ENCODE measurements at places on chromosomes 2 and 18. TPM values are rescaled to one million over a fixed set of nuclear protein-coding genes. Genes with fewer than 3 reads are reported as not detected.

DNA sequence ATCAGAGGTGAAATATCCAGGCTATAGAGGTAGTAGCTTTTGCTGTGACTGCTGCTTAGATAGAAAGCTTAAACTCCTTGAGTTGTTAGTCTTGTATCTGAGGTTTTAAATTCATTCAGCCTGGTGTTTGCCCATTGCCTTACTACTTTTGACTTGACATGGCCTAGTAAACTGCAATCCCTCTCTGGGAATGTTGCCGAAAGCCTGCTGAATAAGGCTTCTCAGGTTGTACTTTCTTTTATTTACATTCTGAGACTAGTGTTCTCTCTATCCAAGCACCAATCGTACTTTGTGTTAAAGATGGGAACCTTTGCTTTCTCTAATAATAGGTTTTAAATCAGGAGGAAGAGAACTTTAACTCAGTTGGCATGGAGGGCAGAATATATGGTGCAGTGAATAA, 357.6 kb upstream of the CWC22 start:
- DNase-seq = no peak

NOL4 gene
- not detected for total RNA-seq

DNA sequence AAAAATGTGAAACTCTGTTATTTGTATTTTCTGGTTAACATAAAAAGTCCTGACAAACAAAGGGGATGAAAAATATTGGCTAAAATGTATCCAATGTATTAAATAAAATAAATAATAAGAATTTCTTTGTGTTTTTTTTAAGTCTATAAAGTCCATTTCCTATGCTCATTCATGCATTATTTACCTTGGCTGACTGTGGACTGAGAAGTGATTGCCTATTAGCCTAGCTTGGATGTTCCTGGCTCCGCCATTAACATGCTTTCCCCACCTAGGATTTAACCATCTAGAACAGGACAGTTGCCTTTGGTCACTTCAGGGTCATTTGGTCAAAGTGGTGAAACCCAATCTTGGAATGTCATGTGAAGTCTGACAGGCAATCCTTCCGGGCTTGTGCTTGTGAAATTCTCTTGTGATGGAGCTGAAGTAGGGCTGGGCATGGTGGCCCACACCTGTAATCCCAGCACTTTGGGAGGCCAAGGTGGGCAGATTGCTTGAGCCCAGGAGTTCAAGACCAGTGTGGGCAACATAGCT, 60.4 kb upstream of the TANC1 start:
- DNase-seq = no peak

- DNase-seq = no peak
Observed at GRCh38 chr2:41913921-41914609, 133.8 kb upstream of the PKDCC start.

GAL3ST2 gene
- total RNA-seq = 6.8 TPM

B3GNT7 gene
- 3.6 TPM for total RNA-seq

GRCh38 chr2:172580544-172580943, 24.7 kb downstream of the PDK1 start:
- DNase-seq = no peak

LAMA1 gene
- 129 TPM for total RNA-seq

ITGB6 gene
- 2.6 TPM for total RNA-seq

DNA sequence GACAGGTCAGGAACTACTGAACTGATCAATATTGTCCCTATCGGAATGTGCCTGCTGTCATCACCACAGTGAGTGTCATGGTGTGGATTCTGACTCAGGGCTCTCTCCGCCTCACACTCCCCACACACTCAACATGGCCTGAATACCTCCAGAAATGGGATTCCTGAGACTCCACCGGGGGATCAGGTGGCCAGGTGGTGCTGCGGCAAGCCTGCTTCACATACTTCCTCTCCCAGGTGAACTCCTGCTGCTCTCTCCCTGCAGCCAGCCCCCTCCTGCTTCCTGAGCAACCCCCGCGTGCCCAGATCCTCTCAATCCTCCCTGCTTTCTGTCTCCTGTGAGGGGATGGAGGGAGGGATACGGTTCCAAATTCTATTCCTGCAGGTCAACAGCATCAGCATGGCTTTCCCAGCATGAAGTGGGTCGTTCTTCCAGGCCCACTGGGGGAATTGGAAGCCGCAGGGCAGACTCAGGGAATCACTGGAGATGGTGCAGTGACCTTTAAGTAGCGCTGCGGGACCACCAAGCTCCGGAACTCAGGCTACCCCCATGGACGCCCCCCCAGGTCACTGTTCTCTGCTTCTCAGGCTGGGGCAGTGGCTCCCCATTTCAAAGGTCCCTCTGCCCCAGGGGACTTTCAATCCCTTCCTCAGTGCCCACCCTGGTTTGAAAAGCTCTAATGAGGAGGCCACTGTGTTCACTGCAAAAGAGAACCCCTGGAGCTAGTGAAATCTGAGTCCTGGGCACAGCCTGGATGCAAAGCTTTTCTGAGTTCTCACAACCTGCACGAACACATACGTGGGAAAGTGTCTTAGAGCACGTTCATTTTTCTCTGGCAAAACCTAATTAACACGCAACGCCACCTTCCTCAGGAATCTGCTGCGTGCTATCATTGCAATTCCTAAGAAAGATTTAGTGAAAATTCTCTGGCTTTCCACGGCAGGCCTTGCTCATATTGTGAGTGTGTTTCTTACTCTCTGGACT, 168.4 kb downstream of the ZFP36L2 start:
- no peak for DNase-seq

FBLN7 gene
- total RNA-seq = 0.39 TPM

DNA sequence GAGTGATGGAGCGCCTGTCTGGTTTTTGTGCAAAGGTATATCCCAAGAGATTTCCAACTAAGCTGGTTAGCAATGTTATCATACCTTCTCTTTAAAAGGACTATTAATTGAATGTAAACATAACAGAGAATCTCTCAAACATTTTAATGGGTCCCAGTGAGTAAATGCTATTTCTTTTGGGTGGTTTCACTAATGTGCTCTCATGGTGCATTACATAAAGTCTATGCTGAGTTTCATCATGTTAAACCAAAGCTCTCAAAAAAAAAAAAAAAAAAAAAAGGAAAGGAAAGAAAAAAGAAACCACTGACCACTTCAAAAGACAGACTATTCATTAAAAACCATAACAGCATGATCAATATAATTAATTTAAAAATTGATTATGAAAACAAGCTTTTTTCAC, 119.1 kb upstream of the SCN1A start:
- DNase-seq = no peak

DNA sequence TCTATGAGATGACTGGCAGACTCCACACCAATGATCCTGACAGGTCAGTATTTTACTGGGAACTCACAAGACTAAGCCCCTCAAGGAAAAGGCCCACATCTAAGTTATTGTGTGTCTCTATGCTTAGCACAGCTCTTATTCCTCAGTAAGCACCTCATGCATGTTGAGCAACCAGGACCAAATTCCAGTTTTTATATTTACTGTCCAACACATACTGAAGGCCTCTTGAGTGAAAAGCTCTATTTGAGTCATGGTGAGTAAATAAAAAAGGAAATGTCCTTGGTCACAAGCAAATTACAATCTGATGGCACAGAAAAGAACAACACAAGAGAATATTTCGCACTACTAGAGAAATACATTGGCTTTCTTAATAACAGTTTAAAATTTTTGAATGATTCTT, 87.9 kb upstream of the ETAA1 start:
- DNase-seq = peak; percentile 37

KDM3A gene
- 52.4 TPM for total RNA-seq

DNA sequence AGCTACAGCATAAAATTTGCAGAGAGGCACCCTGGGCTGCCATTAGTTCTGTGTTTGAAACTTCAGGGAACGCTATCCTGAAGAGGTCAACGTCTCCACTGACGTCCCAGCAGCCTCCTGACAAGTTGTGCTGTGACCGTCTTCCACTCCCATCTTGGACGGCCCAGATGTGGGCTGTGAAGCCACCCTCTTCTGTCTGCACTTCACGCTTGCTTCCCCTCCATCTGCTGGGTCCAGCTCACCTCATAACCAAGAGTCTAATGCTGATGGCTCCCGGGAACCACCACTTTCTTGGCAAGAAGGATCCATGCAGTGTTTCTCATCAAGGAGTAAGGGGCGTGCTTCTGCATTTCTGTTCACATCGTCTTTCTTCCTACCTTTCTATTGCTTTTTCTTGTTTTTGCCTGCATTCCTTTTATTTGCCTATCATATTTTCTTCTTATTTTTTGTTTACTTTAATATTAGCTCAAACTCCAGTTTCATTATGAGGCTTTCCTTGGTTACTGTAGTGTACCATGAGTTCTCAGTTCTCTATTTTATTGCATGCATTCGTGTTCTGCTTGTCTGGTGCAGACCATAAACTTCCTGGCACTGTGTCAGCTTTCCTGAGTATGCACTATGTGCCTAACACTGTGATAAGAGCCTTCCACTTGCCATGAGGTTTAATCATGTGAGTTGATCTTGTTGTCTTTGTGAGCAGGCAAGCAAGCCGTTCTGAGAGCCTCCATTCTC, 631.8 kb upstream of the RAB6C start:
- no peak for DNase-seq

DNA sequence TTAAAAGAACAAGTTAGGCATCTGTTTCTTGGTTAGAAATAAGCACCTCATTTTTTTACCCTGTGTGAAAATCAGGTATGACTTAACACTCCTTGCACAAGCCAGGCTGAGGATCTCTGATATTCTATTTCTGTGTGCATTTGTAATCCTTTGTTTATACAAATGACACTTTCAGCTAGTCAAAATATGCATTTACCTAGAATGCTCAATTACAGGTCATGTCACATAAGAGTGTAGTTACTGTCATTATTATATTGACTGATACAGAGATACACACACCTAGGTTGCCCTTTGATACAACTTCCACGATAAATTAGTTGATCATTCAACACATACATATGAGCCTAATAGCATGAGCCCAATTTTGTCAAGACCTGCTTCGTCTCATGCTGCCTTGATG, 144.3 kb downstream of the CHST9 start:
- no peak for DNase-seq

GRCh38 chr18:32754508-32755263, 18.1 kb downstream of the KLHL14 start:
- no peak for DNase-seq

GRCh38 chr2:21999522-21999921, 875.8 kb downstream of the TDRD15 start:
- no peak for DNase-seq

DNA sequence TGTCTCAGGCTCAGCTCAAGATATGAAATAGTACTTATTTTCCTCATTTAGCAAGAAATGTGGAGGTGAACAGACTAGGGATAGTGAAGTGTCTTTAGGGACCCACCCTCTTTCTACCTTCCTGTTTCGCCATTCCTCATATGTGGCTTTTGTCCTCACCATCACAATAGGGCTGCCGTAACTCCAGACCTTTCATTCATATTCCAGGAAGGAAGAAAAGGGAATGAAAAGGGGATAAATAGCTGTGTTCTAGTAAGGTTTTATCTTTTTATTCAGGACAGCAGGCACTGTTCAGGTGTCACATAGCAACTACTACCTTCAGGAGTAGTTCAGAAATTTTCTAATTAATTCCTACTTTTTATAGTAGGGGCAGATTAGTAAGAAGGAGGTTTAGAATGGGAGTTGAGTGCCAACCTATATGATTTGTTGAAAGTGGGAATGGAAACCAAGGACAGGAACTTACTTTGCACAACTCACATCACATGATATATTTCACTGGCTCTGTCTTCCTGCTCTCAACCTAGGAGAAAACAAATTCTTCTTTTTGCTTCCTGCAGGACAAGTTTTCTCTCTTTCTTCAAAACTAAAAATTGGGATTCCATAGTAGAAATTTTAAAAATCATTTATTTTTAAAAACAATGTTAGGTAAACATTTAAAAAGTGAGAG, 36.0 kb upstream of the HDAC4 start:
- DNase-seq = no peak

- no peak for DNase-seq
Observed at GRCh38 chr2:167592441-167592840, 655.0 kb downstream of the STK39 start.

DNA sequence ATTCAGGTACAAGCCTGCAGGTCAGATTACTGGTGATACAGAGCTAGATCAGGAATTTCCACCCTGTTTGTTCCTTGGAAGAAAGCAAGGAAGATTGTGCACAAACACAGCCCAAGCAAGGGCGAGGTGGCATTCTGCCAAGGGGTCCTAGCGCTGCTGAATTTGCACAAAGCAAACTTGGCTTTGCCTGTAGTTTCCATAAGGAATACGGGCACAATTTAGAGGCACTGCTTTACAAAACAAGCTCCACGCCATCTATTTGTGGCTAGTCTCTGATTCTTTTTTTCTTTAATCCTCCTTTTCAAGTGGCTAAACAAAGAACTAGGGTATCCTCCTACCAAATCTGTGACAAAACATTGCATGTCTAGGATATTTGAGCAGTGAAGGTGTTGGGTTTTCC, 195.5 kb upstream of the ACVR2A start:
- no peak for DNase-seq

GNLY gene
- not detected for total RNA-seq

DNA sequence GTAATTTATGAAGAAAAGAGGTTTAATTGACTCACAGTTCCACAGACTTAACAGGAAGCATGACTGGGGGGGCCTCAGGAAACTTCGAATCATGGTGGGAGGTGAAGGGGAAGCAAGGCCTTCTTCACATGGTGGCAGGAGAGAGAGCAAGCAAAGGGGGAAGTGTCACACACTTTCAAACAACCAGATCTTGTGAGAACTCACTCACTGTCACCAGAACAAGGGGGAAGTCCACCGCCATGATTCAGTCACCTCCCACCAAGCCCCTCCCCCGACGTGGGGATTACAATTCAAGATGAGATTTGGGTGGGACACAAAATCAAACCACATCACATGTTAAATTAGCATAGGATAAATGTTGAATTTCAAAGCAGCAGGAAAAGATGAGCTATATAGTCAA, 56.2 kb downstream of the STRADB start:
- DNase-seq = no peak

ATOH8 gene
- total RNA-seq = not detected

- DNase-seq = no peak
Observed at GRCh38 chr2:203973676-203974075, 37.1 kb downstream of the ICOS start.

DNA sequence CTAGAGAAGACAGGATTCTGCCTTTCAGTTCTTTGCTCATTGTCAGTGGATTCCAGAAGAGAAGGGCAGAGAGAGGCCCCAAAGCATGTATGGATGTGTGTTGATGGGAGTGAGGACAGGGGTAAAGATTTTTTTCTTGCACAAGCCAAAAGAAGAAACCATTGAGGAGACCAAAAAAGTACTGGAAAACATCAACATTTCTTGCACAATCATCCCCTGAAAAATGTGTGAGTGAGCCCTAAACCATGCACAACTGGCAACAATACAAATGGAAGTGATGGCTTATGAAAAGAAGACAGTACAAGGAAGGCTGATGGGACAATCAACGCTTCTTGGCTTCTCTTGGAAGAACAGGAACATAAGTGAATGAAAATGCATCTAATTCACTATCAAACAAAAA, 5.6 kb upstream of the SMAD7 start:
- no peak for DNase-seq
